Activated effector memory CD4-positive, alpha-beta T cell treated with anti-CD3 and anti-CD28 coated beads, Interleukin-2, amount 50 U/mL, for 16 hours (primary cell): ENCODE measurements at places on chromosomes 4 and X.

DNA sequence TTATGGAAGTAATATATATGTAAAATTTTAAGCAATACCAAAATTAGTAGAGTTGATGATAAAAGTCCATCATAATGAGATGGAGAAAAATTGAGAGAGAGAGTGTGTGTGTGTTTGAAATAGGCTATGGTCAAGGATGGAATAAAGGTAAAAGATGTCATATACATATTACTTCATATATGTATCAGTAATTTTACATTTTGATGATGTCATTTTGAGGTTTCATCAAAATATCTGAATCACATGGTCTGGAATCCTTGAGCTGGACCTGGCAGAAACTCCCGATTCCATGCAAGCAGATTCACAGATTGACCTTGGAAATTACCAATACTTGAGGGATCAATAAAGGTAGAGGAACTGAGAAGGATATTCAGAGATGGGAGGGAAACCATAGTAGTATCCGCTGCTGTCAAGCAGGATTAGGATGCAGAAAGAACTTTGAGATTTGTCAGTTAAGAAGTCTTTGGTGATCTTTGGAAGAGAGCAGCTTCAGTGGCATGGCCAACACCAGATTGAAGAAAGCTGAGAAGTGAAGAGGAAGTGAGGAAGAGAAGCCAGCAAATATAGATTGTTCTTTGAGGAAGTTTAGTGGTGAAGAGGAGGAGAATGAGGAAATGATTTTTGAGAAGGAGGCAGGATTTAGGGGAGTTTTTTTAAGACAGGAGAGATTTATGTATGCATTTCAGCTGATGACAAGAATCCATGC, 21.5 kb downstream of the DNAAF6 start:
- DNase-seq, result no peak

GRCh38 chr4:152572417-152573086, 36.7 kb upstream of the FBXW7 start:
- DNase-seq, result no peak

DNA sequence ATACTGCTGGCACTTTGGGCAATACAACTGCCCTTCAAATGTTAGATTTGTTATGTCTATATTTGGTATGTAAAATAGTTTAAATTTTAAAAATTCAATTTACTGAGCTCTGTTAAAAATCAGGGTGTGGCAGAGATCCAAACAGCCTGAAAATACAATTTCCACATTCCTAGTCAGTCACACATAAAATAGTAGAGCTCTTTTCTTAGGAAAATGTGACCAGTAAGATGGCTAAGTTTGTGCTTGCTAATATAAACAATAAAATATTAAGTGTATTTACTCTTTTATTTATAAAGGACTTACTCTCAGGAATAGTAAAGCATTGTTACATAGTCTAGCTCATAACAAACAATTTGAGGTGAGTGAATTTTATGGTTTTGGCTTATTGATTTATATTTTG, 200.2 kb downstream of the DKK2 start:
- no peak for DNase-seq

GRCh38 chr4:136909626-136910025, 622.7 kb downstream of the PCDH18 start:
- DNase-seq, result no peak

DNA sequence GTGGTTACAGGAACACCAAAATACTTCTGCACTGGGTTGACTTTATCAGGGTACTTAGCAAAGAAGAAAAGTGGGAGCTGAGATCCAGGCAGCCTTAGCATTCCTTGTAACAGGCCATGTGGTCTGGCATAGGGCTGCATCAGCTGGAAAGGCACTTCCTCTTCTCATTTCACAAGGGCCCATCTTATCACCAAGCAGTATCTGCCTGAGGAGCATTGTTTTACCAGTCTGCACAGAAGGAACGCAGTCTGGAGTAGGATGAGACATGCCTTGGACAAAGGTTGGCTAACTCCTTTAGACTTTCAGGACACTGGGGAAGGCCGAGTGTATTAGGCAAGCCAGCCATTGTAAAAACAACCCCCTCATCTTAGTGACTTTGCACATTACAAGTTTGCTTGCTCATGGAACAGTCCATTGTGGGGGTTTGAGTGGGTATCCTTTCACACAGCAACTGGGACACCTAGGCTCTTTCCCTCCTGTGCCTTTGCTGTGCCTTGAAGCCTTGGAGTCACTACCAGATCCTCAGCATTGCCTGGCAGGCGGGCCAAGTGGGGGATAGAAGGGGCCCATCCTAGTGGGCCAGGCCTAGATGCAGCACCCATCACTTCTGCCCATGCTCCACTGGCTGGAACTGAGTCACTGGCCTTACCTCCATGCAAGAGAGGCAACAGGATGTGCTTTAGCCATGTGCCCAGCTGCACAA, 4.6 kb downstream of the SUV39H1 start:
- DNase-seq, result no peak

DNA sequence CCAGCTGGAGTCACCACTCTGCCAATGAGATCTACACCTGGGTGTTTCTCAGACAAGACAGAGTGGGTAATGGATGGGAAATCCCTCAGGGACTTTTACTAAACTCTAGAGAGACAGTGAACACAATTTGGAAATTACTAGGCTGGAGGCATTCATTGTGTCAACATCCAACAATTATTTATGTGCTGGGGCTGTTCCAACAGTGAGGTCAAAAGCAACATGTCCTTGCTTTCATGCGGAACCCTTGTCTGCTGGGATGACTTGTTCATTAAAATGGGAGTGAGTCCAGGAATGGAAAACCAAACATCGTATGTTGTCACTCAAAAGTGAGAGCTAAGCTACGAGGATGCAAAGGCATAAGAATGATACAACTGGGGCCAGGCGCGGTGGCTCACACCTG, 54.0 kb downstream of the DRD5 start:
- DNase-seq, result no peak

DNA sequence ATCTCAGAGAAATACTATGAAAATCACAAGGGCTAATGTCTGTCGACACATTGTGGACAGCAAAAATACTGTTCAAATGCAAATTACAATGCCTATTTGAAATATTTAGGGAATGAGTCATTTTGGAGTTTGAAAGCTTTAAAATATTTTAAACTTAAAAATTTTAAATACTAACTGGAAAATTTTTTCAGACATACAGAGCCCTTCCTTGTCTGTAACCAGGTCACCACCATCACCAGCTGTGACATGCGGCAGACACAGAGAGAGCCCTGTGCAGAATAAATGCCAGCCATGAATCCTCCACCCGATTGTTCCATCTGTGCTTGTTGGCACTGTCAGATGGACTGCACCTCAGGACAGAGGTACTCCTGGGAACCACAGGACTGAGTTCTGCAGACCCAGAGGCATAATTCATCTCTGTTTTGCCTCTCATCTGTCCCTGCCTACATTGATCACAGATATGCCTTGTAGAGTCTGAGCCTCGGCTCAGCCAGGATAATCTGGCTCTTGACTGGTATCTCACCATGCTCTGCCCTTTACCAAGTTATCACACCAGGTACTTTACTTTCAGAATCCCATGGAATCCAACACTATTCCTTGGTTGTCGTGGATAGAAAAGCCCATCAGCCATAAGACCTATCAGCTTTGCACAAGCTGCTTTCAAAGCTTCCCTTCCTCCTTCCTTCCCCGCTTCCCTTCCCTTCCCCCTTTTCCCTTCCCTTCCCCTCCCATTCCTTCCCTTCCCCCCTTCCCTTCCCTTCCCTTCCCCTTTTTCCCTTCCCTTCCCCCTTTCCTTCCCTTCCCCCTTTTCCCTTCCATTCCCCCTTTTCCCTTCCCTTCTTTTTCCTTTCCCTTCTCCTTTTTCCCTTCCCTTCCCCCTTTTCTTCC, 67.2 kb downstream of the TBC1D9 start:
- DNase-seq, result no peak

GRCh38 chrX:40449956-40450706, 130.6 kb upstream of the ATP6AP2 start:
- no peak for DNase-seq

- DNase-seq, result no peak
These were observed 217.3 kb upstream of the TAPT1 start for GRCh38 chr4:16443504-16444088.

GRCh38 chr4:77045490-77045889, 30.3 kb downstream of the CCNI start:
- no peak for DNase-seq
